ENCODE measurements at places on chromosomes 16 and 17.

DNA sequence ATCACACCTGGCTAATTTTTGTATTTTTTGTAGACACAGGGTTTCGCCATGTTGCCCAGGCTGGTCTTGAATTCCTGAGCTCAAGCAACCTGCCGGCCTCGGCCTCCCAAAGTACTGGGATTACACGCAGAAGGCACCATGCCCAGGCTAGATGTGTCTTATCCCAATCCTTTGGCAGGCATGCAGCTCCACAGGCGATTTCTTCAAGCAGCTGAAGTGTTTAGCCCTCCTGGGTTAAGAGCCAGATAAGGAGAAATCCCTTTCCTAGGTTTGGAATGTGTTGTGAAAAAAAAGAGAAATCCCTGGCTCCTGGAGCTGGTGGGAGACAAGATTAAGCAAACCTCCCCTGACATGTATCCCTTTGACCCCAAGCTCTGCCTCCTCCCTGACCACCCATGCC is 2.1 kb upstream of the NHERF1 start:
- no peak for DNase-seq

DNA sequence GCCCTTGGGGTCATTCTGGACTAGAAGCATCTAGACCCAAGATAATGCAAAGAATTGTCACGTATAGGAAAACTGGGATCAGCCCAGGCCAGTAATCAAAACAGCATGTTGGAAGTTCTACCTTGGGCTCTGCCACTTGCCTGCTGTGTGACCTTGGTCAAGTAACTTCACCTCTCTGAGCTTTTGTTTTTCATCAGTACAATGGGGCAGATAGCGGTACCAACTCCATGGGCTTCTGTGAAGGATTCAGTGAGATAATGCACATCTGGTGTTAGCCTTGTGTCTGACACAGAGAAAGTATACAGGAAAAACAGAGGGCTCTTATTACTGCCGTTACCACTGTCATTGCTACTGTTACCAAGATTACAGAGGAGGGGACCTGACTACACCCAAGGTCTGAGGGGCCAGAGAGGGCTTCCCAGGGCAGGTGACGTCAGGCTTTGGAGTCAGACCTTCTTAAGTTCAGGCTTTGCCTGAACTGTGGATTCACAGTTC is 24.6 kb downstream of the CMIP start:
- no peak for DNase-seq

DNA sequence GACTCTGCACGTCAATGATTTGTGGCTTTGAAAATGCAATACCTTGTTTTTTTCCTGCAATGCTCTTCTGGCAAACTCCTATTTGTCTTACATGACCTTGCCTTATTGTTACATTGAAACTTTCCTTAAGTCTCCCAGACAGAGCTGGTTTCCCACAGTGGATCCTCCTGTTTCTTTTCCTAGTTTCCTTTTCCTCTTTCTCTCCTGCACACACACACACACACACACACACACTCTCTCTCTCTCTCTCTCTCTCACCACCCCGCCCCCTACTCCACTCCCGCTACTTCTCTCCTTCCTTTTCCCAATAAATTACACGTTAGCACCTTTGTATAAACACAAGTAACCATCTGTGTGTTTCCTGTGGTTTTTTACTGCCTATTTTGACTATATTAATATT is 2.3 kb downstream of the ORC6 start:
- no peak for DNase-seq

- no peak for DNase-seq
These were observed 31.1 kb upstream of the CARMIL2 start for GRCh38 chr16:67613808-67614207.

GRCh38 chr17:77709594-77709993 is 248.9 kb upstream of the TNRC6C start:
- no peak for DNase-seq

DNA sequence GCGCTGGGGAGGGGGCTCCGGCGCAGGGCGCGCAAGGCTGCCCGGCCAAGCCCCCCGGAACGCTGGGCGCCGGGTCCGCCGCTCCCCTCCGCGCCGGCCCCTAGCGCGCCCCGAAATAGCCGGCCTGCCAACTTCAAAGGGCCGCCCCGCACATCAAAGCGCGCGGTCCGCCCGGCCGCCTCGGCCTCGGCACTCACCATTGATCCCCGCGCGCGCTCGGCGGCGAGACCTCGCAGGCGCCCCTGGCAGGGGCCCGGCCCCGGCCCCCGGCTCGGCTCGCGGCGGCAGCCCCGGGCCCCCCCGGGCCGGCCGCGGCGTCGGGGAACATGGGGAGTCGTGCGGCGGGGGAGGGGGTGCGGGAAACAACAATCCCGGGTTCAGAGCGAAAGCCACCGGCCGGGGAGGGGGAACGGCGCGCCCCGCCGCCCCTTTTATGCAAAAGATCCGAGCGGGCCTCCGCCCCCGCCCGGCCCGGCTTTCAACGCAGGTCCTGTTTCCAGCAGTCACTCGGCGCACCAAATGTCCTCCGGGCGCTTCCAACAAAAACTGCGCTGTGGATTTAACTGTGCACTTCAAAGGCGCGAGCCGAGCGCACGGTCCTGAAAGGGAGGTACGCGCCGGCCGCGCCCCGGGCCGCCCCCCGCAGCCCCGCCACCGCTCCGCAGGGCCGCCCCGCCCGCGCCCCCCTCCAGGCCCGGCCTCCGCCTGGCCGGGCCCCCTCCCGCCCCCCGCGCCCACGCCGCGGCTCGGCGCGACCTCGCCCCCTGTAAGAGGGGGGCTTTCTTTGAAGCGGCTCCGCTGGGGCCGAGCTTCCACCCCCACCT is 608 bp downstream of the AXIN2 start:
- DNase-seq: peak; percentile 86

GRCh38 chr16:65546353-65546791 is 424.5 kb upstream of the CDH11 start:
- DNase-seq: no peak

GRCh38 chr17:15446036-15446435 is 21.4 kb downstream of the CDRT4 start:
- no peak for DNase-seq

DNA sequence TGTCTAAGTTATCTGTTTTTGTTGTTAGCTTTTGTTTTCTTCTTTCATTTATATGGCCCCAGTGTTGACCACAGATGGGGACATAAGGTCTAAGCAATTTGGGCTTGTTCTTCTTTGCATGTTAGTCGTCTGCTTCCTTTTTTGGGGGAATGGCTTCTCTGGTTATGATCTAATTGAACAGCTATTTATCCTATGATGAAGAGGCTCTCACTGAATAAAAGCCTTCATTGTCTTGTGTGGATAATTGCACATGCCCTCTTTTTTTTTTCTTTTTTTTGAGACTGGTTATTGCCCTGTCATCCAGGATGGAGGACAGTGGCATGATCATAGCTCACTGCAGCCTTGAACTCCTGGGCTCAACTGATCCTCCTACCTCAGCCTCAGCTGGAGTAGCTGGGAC is 13.7 kb downstream of the SMARCE1 start:
- DNase-seq: no peak

GRCh38 chr17:44969144-44969780 is 1.2 kb upstream of the C1QL1 start:
- DNase-seq: no peak

- DNase-seq: no peak
These were observed 2.2 kb downstream of the IRX3 start for GRCh38 chr16:54284319-54284930.

- no peak for DNase-seq
These were observed 9.8 kb upstream of the TNFSF12 start for GRCh38 chr17:7538891-7539545.

DNA sequence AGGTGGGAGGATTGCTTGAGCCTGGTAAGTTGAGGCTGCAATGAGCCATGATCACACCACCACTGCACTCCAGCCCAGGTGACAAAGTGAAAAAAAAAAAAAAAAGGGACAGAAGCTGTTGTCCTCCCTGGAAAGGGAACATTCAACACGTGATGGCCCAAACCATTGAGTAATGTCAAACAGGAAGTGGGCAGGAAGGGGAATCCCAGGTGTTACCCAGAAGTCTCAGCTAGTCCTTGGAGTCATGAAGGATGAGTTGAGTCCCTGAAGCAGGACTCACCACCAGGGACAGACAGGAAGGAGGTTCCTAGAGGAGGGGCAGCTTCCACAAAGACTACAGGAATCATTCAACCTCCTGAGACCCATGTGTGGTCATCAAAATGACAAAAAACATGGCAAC is 19.8 kb upstream of the CMIP start:
- DNase-seq: no peak

DNA sequence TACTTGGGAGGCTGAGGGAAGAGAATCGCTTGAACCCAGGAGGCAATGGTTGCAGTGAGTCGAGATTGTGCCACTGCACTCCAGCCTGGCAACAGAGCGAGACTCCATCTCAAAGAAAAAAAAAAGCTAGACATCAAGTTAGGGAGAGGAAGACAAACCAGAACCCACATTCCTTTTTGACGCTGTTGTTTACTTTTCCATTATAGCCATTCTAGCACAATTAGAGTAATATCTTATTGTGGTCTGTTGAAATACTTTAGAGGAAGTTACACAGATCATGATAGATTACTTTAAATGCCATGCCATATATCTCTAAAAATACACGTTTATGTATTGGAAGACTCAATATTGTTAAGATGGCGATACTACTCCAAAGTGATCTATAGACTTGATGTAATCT is 16.5 kb upstream of the ABCC1 start:
- DNase-seq: no peak

DNA sequence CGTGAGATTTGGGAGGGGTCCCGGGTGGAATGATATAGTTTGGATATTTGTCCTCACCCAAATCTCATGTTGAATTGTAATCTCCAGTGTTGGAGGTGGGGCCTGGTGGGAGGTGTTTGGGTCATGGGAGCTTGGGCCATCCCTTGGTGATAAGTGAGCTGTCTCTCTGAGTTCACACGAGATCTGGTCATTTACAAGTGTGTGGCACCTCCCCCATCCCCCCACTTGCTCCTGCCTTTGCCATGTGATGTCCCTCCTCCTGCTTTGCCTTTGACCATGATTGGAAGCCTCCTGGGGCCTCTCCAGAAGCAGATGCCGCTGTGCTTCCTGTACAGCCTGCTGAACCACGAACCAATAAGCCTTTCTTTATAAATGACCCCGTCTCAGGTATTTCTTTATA is 21.3 kb upstream of the BAIAP2 start:
- no peak for DNase-seq

- DNase-seq: no peak
These were observed 249.4 kb downstream of the SNX29 start for GRCh38 chr16:12225806-12226465.

DNA sequence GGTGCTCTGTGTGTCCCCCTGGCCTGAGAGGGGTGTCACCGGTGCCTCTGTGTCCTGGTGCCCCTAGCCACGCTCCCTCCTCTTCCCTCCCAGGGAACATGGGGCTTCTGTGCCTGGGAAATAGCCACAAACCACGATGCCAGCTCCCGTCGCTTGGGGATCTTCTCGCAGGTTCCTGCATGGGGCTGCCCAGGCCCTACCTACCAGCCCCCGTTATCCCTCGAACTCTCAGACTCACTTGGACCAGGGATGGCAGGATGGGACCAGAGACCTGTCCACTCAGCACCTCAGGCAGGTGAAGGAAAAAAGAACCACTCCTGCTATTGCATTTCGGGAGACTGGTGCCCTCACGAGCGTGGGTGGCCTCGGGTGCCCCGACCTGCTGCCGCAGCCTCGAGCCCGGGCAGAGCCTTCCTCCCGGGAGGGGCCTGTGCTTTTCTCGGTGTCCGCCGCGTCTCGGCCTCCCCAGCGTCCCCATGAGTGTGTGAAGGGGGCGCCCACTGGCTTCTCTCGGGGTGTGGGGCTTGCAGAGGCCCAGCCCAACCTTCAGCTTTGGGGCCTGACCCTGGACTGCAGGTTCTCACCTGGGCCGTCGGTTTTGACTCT is 41.0 kb upstream of the GNG13 start:
- no peak for DNase-seq

- no peak for DNase-seq
These were observed 1.6 kb upstream of the ZG16B start for GRCh38 chr16:2828521-2828840.

DNA sequence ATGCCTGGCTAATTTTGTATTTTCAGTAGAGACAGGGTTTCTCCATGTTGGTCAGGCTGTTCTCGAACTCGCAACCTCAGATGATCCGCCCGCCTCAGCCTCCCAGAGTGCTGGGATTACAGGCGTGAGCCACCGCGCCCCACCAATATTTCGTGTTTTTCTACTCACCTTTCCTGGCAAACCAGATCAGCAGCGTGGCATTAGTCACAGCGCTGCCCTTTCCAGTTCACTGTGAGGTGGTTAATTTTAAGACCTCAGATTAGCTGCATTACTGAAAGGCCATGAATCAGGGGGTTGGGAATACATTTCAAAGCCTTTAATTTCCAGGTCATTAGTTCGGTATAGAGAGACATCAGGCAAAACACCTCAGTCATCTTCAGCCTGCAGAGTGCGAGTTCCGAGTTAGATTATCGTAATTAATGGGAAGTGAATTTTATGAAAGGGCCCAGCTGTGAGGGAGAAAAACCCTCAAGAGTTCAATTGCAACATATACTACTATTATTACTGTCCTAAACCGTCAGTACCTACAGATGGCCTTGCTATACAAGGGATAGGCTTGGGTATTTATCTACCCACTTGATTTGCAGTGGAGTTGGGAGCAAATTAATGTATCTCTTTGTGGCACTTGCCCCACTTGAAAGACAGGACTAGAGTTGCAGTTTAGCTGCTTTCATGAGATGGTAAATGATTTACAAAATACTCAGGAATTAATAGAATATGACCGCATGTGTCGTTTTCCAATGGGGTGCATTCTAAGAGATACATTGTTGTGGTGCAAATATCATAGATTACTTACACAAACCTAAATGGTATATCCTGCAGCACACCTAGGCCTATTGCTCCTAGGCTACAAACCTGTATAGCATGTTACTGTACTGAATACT is 2.1 kb upstream of the USP32 start:
- DNase-seq: no peak

DNA sequence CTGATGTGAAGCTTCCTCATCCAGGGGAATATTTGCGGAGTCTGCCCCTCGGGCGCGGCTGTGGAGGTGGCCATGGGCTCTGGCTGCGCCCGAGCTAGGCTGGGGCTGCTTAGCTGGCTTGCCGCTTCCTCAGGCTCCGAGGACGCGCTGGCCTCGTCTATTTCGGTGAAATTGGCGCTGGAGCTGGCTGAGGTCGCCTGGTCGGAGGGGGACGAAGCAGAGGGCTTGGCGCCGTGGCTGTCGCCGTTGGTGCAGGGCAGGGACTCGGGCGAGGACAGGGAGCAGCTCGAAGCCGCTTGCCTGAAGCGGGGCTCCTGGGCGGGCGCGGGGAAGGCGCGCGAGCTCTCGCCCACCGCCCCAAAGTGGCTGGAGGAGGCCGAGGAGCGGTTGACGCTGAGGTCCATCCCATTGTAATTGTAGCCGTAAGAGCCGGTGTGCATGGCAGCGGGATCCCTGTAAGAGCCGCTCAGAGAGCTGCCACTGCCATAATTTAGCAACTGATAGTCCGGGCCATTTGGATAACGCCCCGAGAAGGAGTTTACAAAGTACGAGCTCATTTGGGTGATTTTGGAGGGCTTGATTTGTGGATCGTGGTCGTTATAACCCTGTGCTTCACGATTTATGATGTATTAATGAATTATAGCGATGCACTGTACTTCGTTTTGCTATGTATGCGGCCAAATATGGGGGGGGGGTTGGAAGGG is at the start of gene HOXB5:
Gene HOXB5, minus strand, starts transcription at position 654 of the 704 bp plus-strand sequence. Its CDS starts 97 bp downstream, at position 557.
- no peak for DNase-seq

- DNase-seq: peak; percentile 9
These were observed 139.5 kb downstream of the CYLD start for GRCh38 chr16:50881331-50881830.

GRCh38 chr16:30112197-30113030 is 923 bp downstream of the GDPD3 start:
- DNase-seq: no peak

GRCh38 chr16:72913551-72913950 is 134.4 kb downstream of the ZFHX3 start:
- no peak for DNase-seq

- DNase-seq: no peak
These were observed 361.6 kb downstream of the GRIN2A start for GRCh38 chr16:9820476-9821246.

- no peak for DNase-seq
These were observed 11.6 kb downstream of the SLC25A10 start for GRCh38 chr17:81723651-81724209.
